ENCODE measurements at places on chromosomes 5 and 9. TPM values are rescaled to one million over a fixed set of nuclear protein-coding genes. Genes with fewer than 3 reads are reported as not detected.

PCDHGA6 gene
- 1.2 TPM for polyA plus RNA-seq

C5orf63 gene
- 6.1 TPM for polyA plus RNA-seq

NOL6 gene
- 29.5 TPM for polyA plus RNA-seq

SPACA9 gene
- 5.8 TPM for polyA plus RNA-seq

ZBED3 gene
- polyA plus RNA-seq, result 4.6 TPM

HMMR gene
- polyA plus RNA-seq, result 6.2 TPM

ST6GALNAC4 gene
- polyA plus RNA-seq, result 12.8 TPM

TAF1L gene
- polyA plus RNA-seq, result under 0.01 TPM

HAPLN1 gene
- 0.18 TPM for polyA plus RNA-seq

NPR3 gene
- polyA plus RNA-seq, result 1.9 TPM

MLANA gene
- polyA plus RNA-seq, result 0.09 TPM

SH3GL2 gene
- polyA plus RNA-seq, result 1.8 TPM

NR2F1 gene
- polyA plus RNA-seq, result 0.94 TPM

CFAP157 gene
- 0.62 TPM for polyA plus RNA-seq

IL33 gene
- polyA plus RNA-seq, result 14.5 TPM

HK3 gene
- 38.9 TPM for polyA plus RNA-seq

FBP2 gene
- polyA plus RNA-seq, result 0.32 TPM

TMEM252 gene
- not detected for polyA plus RNA-seq

SLC36A2 gene
- polyA plus RNA-seq, result 0.02 TPM

FYB1 gene
- 52.9 TPM for polyA plus RNA-seq

NREP gene
- polyA plus RNA-seq, result 76.6 TPM

PCDHA1 gene
- polyA plus RNA-seq, result not detected

MARCOL gene
- polyA plus RNA-seq, result not detected

EXD3 gene
- 16.8 TPM for polyA plus RNA-seq

All from thymus (tissue), 14 donors.